ENCODE measurements at places on chromosomes 7 and 10.

- DNase-seq, result peak; percentile 31
Measured at GRCh38 chr7:103541026-103541425, 95.0 kb upstream of the SLC26A5 start.

GRCh38 chr10:73803680-73804286 is 7.6 kb downstream of the NDST2 start:
- DNase-seq, result no peak

- DNase-seq, result no peak
Measured at GRCh38 chr10:111209692-111210091, 132.9 kb downstream of the ADRA2A start.

GRCh38 chr7:3201937-3202710 is 98.9 kb upstream of the SDK1 start:
- no peak for DNase-seq

GRCh38 chr10:133140417-133141143 is 19.4 kb upstream of the KNDC1 start:
- no peak for DNase-seq

DNA sequence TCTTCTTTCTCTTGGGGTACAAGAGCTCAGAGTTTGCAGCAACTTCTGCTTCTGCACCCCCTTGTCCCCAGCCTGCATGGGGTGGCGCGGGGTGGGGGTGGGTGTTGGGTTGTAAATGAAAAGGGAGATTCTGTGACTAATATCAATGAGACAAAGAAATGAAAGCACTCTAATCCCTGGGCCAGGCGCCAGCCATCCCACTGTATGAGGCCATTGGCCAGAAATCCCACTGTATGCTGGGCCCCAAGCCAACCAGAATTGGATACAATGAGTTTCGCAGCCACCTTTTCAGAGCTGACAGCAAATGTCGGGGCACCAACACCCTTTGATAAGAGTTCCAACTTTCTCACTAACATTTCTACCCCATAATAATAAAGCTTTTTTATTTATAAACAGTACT is 10.9 kb upstream of the PTN start:
- no peak for DNase-seq

DNA sequence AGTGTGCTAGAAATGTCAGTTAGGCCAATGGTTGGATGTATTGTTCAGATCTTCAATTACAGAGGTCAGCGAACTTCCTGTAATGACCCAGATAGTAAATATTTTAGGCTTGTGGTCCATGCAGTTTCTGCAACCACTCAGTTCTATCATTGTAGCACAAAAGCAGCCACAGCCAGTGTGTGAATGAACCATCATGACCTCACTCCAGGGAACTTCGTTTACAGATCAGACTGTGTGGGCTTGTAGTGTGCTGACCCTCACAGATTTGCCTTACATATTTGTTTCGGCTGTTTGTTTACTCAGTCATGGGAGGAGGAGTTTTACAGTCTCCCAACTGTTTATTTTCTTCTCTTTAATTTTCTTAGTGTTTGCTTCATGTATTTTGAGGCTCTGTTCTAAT is 55.4 kb downstream of the LANCL2 start:
- DNase-seq, result no peak

DNA sequence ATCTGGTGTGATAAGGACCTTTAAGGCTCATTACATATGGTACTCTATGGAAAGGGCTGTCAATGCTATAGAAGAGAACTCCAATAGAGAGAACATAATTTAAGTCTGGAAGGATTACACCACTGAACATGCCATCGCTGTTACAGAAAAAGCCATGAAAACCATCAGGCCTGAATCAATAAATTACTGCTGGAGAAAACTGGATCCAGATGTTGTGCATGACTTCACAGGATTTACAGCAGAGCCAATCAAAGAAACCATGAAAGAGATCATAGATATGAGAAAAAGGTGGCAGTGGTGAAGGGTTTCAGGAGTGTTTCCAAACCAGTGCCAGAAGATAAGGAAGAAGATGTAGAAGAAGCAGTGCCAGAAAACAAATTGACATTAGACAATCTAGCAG is 18.9 kb upstream of the GPR22 start:
- no peak for DNase-seq

- DNase-seq, result no peak
Measured at GRCh38 chr7:69450456-69450855, 147.8 kb upstream of the AUTS2 start.

GRCh38 chr7:12968836-12969422 is 281.5 kb downstream of the ARL4A start:
- DNase-seq, result no peak

DNA sequence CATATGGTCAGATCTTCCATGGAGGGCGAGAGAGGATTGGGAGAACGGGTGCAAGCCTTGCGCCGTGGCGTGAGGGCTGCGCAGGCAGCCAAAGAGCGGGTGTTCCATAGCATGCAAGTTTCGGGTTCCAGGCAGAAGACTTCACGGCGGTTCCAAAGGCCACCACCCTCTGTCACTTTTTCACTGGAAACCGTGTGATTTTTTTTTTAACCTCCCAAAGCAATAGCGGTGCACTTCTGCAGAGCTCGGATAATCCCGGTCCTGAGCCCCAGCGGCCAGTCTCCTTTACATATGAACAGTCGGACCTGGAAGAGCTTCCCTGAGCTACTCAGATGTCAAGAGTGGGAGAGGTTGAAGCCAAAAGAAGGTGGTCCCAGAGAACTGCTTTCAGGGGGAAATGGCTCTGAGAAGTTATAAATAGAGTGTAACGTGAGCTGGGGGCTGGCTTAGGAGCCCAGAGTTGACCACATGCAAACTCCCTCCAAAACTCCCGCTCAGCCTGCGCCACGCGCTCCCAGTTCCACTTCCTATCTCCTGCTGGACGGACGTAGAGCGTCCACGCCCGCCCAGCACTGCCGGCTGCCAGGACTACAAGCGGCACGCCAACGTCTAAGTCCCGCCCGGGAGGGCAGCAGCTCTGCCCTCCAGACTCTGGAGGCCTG is at the start of gene MEOX2:
MEOX2 (minus strand) TSS at position 389 of the 662 bp plus-strand sequence; CDS start at position 108, 281 bp downstream.
- no peak for DNase-seq

- no peak for DNase-seq
Measured at GRCh38 chr7:83096065-83096580, 66.6 kb downstream of the PCLO start.

GRCh38 chr7:144407266-144407931 is 3.9 kb upstream of the NOBOX start:
- DNase-seq, result no peak

- no peak for DNase-seq
Measured at GRCh38 chr7:50640779-50641178, 75.6 kb upstream of the DDC start.

DNA sequence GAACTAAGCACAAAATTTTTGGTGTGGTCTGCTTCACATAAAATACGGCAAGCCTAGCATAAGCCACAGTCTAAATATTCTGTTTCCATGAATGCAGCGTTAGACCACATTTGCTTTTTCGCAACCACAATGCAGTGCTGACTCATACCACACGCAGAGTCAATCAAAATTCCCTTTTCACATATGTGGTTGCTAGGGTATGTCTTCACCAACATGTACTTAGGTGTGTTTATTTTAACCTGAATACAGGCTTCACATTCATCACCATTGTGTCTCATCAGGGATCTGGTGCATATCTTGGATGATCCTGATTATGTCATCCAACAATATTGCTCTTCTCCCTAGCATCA is 90.8 kb downstream of the CHN2 start:
- no peak for DNase-seq

GRCh38 chr7:87935384-87935706 is 1.3 kb downstream of the ADAM22 start:
- DNase-seq, result no peak

DNA sequence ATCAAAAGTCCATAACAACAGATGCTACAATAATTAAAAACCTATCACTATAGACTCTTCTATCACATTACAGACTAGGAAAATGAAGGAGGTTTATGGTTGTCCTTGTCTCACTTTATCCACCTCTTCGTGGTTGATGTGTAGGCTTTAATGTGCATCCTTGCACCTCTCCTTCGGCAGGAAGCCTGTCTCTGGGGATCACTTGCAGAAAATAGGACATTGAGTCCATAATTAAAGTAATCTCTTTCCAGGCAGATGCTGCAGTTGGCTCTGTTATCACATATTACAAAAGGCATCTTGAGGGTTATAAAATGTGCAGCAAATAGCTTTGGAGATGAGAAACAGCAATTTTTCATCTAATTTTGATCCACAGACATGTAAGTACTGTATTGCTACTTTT is 168.4 kb downstream of the RELN start:
- no peak for DNase-seq

DNA sequence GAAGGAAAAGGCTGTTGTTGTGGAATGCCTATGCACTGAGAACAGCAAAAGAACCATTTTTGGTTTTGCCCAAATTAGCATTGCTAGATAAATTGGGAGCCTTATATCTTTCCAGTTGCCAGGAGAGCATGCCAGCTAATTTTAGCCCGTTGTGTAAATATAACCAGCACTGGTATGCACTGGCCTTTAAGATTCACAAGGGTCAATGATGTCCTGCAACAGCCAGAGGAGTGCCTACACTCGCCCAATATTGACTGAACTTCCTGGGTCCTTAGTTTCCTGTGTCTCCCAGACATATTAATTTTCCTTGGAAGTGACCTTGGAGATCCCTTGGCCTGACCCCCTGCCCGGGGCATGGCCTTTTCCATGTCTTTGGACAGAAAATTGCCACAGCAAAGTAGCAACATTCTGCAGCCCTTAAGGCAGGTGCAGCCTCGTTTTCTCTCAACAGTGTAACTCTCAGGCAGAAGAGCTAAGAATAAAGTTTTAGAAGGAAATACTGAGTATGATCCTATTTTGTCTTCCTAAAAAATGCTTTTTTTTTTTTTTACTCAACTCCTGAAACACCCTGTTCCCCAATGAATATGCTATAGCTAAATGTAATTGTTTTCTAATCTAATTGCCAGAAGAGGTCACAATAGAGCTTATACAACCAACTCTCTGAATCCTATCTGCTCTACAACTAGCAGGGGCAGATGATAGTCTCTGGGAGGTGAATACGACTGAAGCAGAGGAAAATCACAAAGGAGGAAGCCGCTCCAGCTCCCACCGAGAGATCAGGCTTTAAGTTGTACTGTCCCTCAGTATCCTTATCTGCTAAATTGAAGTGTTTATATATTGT is 131.9 kb upstream of the PCGF5 start:
- peak; percentile 10 for DNase-seq

GRCh38 chr7:26007510-26007909 is 144.5 kb upstream of the NFE2L3 start:
- DNase-seq, result no peak

- DNase-seq, result no peak
Measured at GRCh38 chr7:86908948-86909347, 150.5 kb downstream of the ELAPOR2 start.

DNA sequence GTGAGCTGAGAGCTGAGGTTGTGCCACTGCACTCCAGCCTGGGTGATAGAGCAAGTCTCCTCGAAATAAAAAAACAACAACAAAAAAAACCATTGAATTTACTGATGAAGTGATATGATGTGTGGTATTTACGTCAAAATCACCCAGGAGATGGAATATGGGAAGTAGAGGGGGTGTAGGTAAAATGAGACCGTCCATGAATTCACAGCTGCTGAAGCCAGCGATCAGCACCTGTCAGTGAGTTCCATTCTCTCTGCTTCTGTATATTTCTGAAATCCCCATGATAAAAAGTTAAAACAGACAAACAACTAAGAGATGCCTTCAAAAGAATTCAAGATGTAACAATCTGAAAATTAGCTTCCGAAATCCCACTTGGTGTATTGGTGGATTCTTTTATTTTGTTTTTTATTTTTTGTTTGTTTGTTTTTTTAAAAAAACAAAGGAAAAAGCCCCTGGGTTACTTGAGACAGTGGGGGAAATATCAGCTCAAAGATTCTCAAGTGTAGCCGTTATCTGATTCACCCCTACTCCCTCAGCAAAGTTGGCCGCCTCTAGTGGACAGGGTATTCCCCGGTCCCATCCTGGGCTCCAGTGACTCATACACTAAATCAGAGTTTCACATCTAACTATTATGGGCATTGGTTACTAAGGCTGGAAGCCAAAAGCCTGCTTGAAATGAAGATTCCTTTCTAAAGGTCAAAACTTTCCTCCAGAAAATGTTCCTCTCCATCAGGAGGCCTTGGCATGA is 76.4 kb downstream of the MAP3K8 start:
- no peak for DNase-seq

DNA sequence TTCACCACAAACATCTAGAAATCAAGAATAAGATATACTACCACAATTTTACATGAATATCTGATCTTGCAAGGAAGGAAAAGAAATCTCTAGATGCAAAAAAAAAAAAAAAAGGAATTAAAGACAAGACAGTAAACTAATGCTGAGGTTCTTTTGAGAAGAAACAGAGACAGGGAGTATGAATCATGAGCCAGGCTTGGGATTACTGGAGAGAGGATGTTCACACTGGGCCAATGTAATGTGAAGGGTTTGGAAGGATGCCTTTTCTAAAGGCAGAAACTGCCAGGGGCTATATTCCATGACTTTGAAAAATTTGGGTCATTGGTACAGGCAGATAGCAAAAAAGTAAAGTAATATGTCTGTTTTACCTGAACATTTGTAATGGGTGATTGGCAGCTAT is 573.0 kb upstream of the IGFBP3 start:
- DNase-seq, result no peak

DNA sequence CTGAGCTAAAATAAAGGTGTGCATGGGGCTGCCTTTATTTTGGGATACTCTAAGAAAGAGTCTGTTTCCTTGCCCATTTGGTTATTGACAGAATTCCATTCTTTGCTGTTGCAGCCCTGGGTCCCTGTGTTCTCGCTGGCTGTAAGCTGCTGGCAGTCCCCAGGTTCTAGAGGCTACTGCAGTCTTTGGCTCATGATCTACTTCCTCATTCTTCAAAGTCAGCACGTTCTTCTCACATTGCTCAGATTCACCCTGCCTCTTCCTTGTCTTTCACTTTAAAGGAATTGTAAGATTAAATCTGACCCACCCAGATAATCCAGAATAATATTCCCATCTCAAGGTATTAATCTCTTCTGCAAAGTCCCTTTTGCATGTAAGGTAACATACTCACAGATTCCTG is 620.3 kb downstream of the CCSER2 start:
- no peak for DNase-seq

GRCh38 chr7:23242321-23242720 is 4.3 kb upstream of the GPNMB start:
- DNase-seq, result no peak

DNA sequence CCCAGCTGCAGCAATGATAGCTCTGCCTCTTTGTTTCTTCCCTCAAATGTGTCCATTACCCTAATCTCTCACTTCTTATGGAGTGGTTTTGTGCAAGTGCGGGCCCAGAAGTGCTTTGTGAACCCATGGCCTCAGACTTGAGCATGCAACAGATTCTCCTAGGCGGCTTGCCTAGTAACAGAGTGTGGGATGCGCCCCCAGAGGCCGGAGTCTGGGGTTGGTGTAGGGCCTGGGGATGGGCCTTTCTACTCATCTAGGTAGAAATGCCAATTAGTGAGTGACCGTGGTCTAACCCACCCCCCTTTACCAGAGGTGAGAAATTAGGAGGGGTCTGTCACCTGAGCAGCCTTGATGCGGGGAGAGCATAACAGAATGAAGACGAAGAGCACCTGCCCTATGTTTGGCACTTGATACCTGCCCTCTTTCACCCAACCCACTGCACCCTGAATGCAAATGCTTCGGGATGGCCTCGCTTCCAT is 7.0 kb upstream of the IGFBP1 start:
- no peak for DNase-seq

GRCh38 chr10:49664842-49665355 is 14.6 kb upstream of the C10orf53 start:
- DNase-seq, result no peak

Data from hematopoietic multipotent progenitor cell treated with erythropoietin and hydrocortisone succinate and interleukin-3 and kit ligand, for 15 days (in vitro differentiated cells).